ENCODE measurements at places on chromosomes 16 and 17.
A peak's percentile ranks its signal among the peaks of the same experiment; 100 is the strongest.

- no peak for DNase-seq
These were observed 1437.4 kb downstream of the CDH11 start for GRCh38 chr16:63684149-63685101.

GRCh38 chr16:64736857-64737256 lies 385.0 kb downstream of the CDH11 start:
- DNase-seq, result no peak

DNA sequence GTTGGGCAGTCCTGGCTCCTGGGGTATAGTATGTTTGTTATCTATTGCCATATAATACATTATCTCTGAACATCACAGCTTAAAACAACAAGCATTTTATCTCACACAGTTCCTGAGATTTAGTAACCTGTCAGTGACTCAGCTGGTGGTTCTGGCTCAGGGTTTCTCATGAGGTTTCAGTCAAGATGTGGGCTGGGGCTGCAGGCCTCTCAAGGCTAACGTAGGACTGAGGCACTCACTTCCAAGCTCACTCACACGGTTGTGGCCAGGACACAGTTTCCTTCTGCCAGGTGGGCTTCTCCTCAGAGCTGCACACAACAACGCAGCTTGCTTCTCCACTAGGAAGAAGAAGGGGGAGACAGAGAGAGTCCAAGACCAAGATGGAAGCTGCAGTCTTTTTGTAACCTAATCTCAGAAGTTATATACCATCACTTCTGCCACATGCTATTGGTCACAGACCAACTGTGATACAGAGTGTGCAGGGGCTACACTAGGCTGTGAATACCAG lies 10.3 kb upstream of the MED13 start:
- no peak for DNase-seq

GRCh38 chr16:86898386-86898785 lies 320.0 kb downstream of the FOXL1 start:
- no peak for DNase-seq

- DNase-seq, result no peak
These were observed 173.8 kb downstream of the SEC14L1 start for GRCh38 chr17:77314601-77315000.

- DNase-seq, result no peak
These were observed 50.1 kb upstream of the DDX52 start for GRCh38 chr17:37693328-37693727.

- no peak for DNase-seq
These were observed 16.0 kb upstream of the RASD1 start for GRCh38 chr17:17511881-17512858.

- no peak for DNase-seq
These were observed 16.6 kb downstream of the MYH3 start for GRCh38 chr17:10640475-10640874.

DNA sequence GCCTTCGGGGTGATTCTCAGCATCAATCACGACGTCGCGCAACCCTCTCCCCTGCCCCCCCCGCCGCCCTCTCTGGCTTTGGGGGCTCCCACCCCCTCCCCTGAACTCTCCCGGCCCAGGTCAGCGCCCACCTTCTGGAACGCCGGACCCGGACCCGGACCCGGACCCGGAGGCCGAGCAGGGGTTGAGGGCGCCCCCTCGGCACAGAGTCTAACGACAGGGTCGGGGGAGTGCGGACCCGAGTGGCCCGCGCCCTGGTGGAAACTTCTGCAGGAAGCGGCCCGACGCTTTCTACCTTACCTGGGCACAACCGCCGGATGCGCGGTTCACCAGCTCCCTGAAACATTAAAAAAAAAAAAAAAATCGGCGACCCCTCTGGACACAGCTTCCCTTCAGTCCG lies 16.2 kb downstream of the SALL1 start:
- no peak for DNase-seq

DNA sequence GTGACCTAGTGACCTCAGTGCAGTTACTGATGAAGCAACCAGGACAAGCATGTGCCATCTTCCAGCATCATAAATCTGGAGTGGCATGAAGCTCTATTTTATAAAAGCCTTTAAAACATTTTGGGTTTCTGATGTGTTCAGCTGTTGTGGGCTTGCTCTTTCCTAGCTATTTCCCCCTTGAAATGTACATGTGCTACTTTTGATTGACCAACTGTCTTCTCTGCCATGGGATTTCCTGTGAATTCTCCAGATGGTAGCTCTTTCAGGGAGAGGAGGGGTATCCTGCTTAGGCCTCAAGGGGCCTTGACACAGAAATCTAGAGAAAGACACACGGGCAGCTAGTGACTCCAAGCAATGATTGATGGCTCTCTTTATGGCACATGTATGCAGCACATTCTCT lies 1.9 kb upstream of the ASIC2 start:
- DNase-seq, result no peak

GRCh38 chr16:66486773-66487579 lies 59.9 kb downstream of the BEAN1 start:
- no peak for DNase-seq

- no peak for DNase-seq
These were observed 10.0 kb downstream of the LRRC36 start for GRCh38 chr16:67336648-67337047.

GRCh38 chr16:53334581-53334980 lies 99.7 kb upstream of the RBL2 start:
- DNase-seq, result no peak

DNA sequence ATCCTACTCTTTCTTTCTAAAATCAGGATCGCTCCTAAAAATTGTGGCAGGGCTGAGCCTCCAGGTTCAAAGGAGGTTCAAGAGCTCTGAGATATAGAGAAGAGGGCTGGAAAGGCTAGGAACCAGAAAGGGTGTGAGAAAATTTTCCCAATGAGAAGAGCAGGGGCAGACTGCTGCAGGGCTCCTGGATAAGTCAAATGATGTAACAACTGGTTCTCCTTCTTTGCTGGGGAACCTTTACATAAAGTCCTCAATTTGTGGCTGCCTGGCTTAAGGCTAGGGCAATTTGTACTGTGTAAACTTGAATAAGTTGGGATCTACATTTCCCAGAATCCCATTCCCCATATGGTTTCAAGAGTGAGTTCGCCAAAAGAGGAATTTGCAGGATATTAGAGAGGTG lies 16.3 kb upstream of the AKAP1 start:
- no peak for DNase-seq

GRCh38 chr16:21185659-21186325 lies 25.6 kb downstream of the ZP2 start:
- no peak for DNase-seq

- DNase-seq, result no peak
These were observed 65.1 kb upstream of the TOX3 start for GRCh38 chr16:52611817-52612673.

GRCh38 chr16:19377864-19378263 lies 39.8 kb upstream of the TMC5 start:
- DNase-seq, result no peak

GRCh38 chr16:10965440-10966061 lies 21.2 kb downstream of the CLEC16A start:
- peak; percentile 36 for DNase-seq

DNA sequence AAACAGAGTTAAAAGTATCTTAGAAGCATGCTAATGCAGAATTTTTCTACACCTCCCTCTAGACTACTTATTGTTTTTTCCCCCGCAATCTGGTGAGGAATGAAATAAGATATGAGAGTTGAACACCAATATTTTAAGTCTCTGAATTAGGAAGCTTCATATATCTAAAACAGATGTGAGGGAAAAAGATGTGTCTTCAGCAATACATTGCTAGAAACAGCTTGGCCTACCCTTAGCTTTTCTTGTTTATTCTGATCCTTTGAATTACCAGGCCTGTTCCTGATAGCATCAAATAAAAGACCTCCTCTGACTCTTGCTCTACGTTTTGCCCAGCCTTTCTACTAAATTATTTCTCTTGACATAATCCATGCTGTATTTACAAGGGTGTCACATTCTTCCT lies 221.8 kb downstream of the CDH11 start:
- no peak for DNase-seq

DNA sequence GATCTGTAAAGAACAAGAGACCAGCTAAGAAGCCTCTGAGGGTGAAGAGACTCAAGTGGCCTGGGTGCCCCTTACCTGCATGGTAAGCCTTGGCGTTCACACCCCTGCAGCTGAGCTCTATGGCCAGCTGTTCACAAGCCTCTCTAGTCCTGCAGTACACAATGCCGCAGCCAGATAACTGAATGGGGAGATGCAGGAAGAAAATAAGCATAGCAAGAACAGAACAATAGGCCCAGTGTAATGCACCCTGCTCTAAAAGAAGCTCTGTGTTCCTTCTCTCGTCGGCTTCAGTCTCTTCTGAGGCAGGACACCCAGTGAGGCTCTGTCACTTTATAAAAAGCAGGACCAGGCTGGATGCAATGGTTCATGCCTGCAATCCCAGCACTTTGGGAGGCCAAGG lies 5.4 kb downstream of the RECQL5 start:
- DNase-seq, result no peak

DNA sequence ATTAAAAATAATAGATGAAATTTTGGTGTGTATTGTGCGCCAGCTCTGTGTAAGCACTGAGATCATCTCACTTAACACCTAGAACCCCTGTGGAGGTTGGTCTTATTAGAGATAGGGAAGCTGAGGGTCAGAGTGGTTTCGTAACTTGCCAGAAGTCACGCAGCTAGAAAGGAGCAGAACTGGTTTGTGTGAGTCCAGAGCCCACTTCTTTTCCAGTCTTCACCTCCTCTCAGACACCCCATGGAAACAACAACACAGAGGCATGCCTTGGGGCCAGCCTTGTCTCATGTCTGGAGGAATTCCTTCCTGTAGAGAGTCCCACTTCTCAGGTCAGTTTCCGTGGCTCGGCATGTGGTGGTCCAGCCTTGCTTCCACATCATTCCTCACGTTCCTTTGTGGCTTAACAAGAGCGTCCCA lies 16.5 kb downstream of the YPEL2 start:
- DNase-seq, result no peak

- peak; percentile 4 for DNase-seq
These were observed 32.7 kb downstream of the VPS53 start for GRCh38 chr17:681738-682529.

DNA sequence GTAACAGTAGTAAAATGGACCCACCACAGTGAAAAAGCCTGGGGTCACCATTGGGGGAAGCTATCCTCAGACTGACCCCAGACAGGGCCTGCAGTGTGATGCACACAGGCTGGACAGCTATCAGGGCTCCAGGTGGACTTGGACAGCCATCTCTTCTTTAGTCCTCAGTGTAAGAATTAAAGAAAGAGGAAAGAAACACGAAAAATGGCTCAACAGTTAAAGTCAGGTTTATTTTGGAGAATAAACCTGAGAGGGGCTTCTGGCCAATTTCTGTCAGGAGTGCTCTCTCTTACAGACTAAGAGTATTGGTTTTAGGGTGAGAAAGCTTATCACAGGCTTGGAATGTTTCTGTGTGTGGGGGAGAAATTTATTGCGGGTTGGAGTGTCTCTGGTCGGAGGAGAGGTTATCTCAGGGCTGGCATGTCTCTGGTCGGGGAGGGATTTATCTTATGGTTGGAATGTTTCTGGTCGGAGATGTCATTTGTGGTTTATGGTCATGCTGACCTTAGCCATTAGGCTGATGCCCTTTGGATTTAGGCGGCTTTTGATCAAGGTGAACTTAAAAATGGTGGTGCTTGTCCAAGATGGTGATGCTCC lies 10.8 kb upstream of the B4GALNT2 start:
- DNase-seq, result no peak

DNA sequence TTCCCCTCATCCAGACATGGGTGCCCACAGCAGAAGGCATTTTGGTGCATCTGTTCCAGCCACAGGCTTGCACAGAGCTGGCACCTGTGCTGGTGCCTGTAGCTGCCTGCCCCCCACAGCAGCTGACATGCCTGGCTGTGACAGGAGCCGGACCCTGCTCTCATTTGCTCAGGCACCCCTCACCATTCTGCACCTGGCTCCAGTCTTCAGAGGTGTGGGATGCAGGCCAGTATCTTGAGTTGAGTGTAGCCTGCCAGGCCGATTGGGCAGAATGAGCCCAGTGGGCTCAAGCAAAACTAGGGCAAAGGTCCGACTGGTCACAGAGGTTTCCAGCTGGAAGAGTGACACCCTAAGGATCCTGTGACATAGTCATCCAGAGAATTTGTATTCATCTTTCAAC lies 887.7 kb downstream of the CDH11 start:
- no peak for DNase-seq

DNA sequence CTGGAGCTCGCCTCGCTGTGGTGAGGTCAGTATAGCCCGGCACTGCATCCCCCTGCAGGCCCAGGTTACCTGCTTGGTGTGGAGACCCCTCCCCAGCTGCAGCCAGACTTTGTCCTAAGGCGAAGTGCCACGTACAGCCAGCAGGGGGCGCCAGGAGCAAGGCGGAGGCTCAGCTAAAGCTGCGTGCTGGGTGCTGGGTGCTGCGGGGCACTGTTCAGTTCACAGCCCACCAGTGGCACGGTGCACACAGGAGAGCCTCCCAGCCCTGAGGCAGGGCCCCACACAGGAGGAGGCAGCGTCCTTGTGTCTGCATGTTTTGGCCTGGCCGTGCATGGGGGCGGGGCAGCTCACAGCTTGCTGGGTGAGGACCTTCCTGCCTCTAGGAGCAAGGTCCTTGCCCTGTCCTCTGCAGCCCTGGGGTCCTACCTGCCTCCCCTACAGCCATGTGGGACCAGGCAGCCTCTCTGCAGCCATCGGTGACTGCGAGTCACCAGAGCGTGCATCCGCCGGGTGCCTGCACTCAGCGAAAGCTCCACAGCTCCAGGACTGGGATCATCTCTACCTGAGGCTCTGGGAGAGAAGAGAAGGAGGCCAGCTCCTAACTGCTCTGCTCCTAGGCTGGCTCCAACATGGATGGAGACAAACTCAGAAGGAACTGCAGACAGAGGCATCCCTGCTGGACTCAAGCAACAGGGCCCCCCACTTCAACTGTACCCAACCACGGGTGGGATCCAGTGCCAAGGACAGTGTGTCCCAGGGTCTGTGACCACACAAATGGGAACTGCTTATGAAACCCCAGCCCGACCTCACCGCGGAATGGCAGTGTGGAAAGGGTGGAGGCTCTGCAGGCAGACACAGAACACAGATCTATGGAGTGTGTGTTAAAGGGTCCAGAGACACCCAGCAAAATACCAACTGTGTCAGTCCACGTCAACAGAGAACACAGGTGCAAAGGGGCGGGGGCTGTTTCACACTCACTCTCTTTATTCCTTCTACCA lies 19.0 kb downstream of the SLC7A5 start:
- DNase-seq, result peak; percentile 78

GRCh38 chr17:66787914-66788313 lies 47.0 kb upstream of the CACNG5 start:
- no peak for DNase-seq

- DNase-seq, result no peak
These were observed 20.0 kb downstream of the IST1 start for GRCh38 chr16:71915350-71915749.

DNA sequence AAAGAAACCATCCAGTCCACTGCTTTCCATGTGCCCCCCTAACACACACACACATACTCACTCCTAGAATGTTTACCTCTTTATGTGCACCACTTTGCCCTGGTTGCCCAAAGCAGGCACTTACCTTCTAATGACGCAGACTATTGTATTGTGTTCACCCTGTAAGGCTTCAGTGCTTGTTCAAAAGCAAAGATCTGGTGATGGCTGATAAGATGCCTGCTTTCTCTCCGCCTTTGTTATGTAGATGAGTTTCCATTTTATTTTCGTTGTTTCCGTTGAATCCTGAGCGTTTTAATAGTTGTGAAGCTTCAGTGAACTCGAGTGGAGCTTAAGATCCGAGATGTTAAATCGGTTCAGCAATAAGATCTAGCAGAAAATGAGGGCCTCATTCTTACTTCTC lies 452.7 kb downstream of the TMEM114 start:
- no peak for DNase-seq

Measured in CD4-positive, alpha-beta T cell treated with Interferon alpha-2 for 1 hour (primary cell).